Endothelial cell (in vitro differentiated cells): ENCODE measurements at places on chromosomes 7 and 10.
A peak's percentile ranks its signal among the peaks of the same experiment; 100 is the strongest.

DNA sequence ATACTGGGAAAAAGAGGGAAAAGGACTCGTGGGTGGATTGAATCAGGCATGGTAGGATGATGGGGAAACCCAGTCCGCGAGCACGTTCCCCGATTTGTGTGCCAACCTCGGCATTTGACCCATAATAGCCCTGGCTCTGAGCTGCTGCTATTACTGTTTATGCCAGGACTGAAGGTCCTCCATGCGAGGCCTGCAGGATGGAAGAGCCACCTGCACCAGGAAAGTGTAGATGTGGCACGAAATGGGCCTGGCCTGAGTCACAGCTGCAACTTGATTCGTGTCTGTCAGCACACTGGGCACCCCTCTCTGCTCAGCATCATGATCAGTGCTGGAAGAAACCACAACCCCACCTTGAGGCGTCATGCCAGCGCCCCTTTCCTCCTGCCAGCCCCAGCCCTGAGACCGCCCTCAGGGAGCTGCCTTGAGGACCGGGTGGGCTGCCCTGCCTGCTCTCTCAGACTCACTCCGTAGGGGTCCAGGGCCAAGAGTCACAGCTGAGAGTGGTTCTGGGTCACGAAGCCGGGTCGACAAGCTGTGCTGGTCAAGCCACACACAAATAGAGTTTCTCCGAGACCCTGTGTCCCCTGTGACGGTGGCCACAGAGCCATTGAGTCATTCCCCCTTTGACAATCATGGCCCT lies 74.4 kb downstream of the CHST15 start:
- H3K27ac ChIP-seq: no peak overlapping the region
- H3K4me1 ChIP-seq: peaks cover 13% of the 10 kb centered on the region
- peak overlapping the region; percentile 13 for H3K4me3 ChIP-seq
- peaks cover 67% of the 10 kb centered on the region for H3K36me3 ChIP-seq
- no peak for DNase-seq

GRCh38 chr7:117041007-117041406 lies 87.7 kb downstream of the ST7 start:
- no peak overlapping the region for H3K4me3 ChIP-seq
- H3K27me3 ChIP-seq: no peaks in the 10 kb centered on the region
- H3K27ac ChIP-seq: no peak overlapping the region
- H3K4me1 ChIP-seq: peaks cover 12% of the 10 kb centered on the region
- H3K36me3 ChIP-seq: peaks cover 4% of the 10 kb centered on the region

DNA sequence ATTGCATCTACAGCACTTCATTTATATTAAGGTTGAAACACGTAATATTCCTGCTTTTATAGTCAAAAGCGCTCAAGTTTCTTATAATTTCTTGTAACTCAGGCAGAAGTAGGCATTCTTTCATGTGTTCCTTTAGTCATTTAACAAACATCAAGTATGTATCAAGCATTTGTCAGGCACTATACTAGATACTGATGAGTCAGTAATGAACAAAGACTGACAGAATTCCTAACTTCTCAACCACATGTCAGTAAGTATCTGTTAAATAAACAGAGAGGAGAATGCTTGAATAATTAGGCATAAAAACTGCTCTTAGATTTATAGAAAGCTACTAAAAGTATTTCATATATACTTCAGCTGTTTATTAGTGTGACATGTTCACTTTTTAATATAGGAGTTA lies 9.9 kb downstream of the CRPPA start:
- no peaks in the 10 kb centered on the region for H3K27me3 ChIP-seq
- H3K36me3 ChIP-seq: no peaks in the 10 kb centered on the region
- no peak overlapping the region for H3K27ac ChIP-seq
- peaks cover 3% of the 10 kb centered on the region for H3K4me1 ChIP-seq
- no peak for DNase-seq

DNA sequence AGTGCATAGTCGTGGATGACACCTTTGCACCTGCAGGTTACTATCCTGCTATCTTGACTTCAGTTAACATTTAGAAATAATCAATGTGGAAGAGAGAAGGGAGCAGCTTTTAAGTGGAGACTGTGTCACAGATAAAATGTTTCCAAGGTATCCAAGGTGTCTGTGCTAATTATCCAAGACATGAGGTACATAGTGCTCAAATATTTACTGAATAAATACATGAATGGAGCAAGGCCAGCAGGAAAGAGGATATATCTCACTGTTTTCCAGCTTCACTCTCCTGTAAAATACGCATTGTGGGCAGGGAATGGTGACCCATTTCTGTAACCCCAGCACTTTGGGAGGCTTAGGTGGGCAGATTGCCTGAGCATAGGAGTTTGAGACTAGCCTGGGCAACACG lies 552.4 kb downstream of the PHTF2 start:
- no peaks in the 10 kb centered on the region for H3K4me1 ChIP-seq
- DNase-seq: no peak
- H3K36me3 ChIP-seq: no peaks in the 10 kb centered on the region
- H3K27me3 ChIP-seq: no peaks in the 10 kb centered on the region
- no peak overlapping the region for H3K4me3 ChIP-seq
- H3K27ac ChIP-seq: no peak overlapping the region

GRCh38 chr10:125054216-125054615 lies 106.1 kb downstream of the CTBP2 start:
- H3K27ac ChIP-seq: peak overlapping the region; percentile 27
- peaks cover 68% of the 10 kb centered on the region for H3K4me1 ChIP-seq
- H3K27me3 ChIP-seq: peaks cover 5% of the 10 kb centered on the region
- peak overlapping the region; percentile 39 for H3K4me3 ChIP-seq
- peaks cover 47% of the 10 kb centered on the region for H3K36me3 ChIP-seq

DNA sequence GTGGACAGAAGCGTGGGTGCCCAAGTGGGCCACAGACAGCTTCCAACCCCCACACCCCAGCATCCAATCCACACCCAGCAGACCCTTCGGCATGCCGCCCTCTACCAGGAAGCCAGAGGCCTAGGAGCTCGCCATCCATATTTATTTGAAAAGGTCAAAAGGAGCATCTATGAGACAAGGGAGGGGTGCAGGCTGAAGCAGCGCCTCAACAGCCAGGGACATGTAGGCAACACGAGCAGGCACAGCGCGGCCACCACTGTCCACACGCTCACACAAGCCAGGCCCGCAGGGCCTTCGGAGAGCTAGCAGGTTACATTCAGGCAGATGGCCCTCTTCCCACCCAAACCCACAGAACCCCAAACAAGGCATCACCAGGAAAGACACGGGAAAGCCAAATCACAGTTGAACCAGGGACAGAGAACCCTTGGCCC lies 34.6 kb downstream of the PSAP start:
- no peak overlapping the region for H3K27ac ChIP-seq
- peaks cover 53% of the 10 kb centered on the region for H3K36me3 ChIP-seq
- peak overlapping the region; percentile 42 for H3K4me3 ChIP-seq
- peaks cover 3% of the 10 kb centered on the region for H3K4me1 ChIP-seq

GRCh38 chr7:73909051-73909941 lies 48.3 kb downstream of the TMEM270 start:
- H3K4me1 ChIP-seq: no peaks in the 10 kb centered on the region
- H3K36me3 ChIP-seq: no peaks in the 10 kb centered on the region
- no peak overlapping the region for H3K27ac ChIP-seq
- H3K27me3 ChIP-seq: peaks cover 5% of the 10 kb centered on the region

GRCh38 chr10:6929148-6929830 lies 349.2 kb upstream of the PRKCQ start:
- DNase-seq: no peak
- H3K27ac ChIP-seq: peak overlapping the region; percentile 43
- H3K4me3 ChIP-seq: no peak overlapping the region
- peaks cover 9% of the 10 kb centered on the region for H3K4me1 ChIP-seq
- no peaks in the 10 kb centered on the region for H3K36me3 ChIP-seq

GRCh38 chr10:102710609-102711008 lies 3.6 kb downstream of the ARL3 start:
- peaks cover 7% of the 10 kb centered on the region for H3K27me3 ChIP-seq
- no peak overlapping the region for H3K4me3 ChIP-seq
- H3K27ac ChIP-seq: no peak overlapping the region
- H3K36me3 ChIP-seq: peaks cover 3% of the 10 kb centered on the region
- H3K4me1 ChIP-seq: peaks cover 8% of the 10 kb centered on the region

GRCh38 chr7:10672186-10672585 lies 301.5 kb upstream of the PHF14 start:
- H3K27me3 ChIP-seq: no peaks in the 10 kb centered on the region
- H3K36me3 ChIP-seq: no peaks in the 10 kb centered on the region
- no peak overlapping the region for H3K4me3 ChIP-seq
- DNase-seq: no peak
- H3K4me1 ChIP-seq: no peaks in the 10 kb centered on the region

GRCh38 chr7:30331338-30331737 lies 46.9 kb downstream of the ZNRF2 start:
- no peak for DNase-seq
- no peak overlapping the region for H3K27ac ChIP-seq
- H3K27me3 ChIP-seq: no peaks in the 10 kb centered on the region
- no peak overlapping the region for H3K4me3 ChIP-seq

- no peaks in the 10 kb centered on the region for H3K27me3 ChIP-seq
- no peak for DNase-seq
- no peak overlapping the region for H3K4me3 ChIP-seq
- no peaks in the 10 kb centered on the region for H3K4me1 ChIP-seq
- H3K27ac ChIP-seq: no peak overlapping the region
These were observed 499.0 kb downstream of the TCERG1L start for GRCh38 chr10:130812381-130813148.

DNA sequence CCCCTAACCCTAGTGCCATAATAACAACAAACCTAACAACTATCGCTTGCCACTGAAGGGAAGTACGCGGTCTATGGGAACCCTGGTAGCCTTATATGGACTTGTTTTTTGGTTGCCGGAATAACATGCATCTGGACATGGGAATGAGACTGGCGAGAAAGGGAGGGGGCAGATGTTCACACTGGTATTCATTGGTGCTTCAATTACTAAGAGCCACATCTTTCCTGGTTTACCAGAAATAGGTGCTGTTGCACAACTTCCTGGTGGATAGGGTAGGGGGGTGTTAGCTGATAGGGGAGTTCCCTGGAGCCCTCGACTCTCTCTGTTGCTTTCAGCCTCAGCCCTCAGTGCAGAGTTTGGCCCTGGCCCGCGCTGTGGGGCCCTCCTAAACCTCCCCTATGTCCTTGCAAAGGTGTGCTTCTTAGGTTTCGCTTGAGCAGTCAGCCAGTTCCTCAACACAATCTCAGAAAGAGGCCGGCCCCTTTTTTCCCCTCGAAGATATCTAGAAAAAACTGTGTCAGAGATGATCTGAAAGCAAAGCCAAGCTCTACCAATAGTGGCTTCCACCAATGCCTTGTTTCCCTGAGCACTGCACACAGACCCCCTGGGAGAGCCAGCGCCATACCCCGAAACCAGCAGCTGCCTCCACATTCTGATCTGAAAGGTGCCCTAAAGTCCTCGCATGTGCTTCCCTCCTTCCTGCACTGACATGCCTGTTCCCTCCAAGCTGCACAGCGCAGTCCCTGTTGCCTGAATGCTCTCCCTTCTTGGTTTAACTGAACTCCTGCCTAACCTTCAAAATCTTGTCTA lies 13.5 kb downstream of the TBXAS1 start:
- no peaks in the 10 kb centered on the region for H3K27me3 ChIP-seq
- no peak for DNase-seq
- H3K27ac ChIP-seq: no peak overlapping the region

DNA sequence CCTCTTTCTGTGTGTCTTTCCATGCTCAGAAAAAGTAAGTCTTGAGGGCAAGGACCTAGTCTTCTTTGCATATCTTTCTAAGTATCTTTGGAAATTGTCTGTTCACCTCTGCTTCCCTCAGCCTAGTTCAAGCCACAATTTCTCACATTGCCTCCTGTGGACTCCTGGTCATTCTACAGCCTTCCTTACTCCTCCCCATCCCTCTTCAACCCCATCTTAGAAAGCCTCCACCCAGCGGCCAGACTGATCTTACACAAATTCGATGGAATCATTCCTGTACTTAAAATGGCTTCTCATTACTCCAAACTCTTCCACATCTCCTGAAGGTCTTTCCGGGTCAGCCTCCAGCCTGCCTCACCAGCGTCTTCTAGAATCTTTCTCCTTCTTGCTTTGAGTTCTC lies 24.1 kb upstream of the AGK start:
- no peaks in the 10 kb centered on the region for H3K27me3 ChIP-seq
- H3K4me1 ChIP-seq: peaks cover under 1% of the 10 kb centered on the region
- H3K36me3 ChIP-seq: no peaks in the 10 kb centered on the region
- H3K4me3 ChIP-seq: no peak overlapping the region

DNA sequence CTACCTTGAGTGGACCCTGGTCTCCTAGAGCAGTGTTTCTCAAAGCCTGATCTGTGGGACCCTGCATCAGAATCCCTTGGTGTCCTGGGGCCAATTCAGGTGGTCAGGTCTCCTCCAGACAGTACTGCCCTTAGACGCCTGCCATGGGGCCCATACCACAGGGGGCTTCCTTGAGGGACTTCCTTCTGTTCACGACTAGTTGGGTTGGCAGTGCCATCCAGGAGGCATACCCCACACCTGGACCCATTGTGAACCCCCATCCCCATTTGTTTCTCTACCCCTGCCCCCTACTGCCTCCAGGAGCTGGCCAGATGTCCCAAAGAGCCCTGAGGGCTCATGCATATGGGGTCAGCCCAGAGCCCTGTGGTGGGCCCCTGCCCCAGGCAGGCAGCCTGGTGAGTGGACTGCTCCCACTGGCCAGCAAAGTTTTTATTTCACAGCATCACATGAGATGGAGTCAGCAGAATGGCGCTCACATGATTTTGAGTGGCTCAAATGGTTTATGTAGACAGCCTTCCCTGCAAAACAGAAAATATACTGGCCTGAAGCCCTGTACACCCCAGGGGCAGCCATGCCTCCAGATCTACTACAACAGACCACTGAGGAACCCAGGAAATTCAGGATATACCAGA lies 259.9 kb upstream of the ZMIZ1 start:
- no peak overlapping the region for H3K27ac ChIP-seq
- H3K36me3 ChIP-seq: no peaks in the 10 kb centered on the region
- peaks cover 10% of the 10 kb centered on the region for H3K27me3 ChIP-seq
- H3K4me3 ChIP-seq: no peak overlapping the region

- DNase-seq: no peak
- H3K4me3 ChIP-seq: no peak overlapping the region
- H3K4me1 ChIP-seq: no peaks in the 10 kb centered on the region
- H3K27ac ChIP-seq: no peak overlapping the region
- no peaks in the 10 kb centered on the region for H3K36me3 ChIP-seq
These were observed 578.5 kb downstream of the SH2D4B start for GRCh38 chr10:81116201-81116600.

GRCh38 chr10:122257041-122257440 lies 14.1 kb upstream of the BTBD16 start:
- H3K4me3 ChIP-seq: no peak overlapping the region
- no peak for DNase-seq
- peaks cover 8% of the 10 kb centered on the region for H3K36me3 ChIP-seq
- H3K27me3 ChIP-seq: no peaks in the 10 kb centered on the region
- H3K27ac ChIP-seq: no peak overlapping the region

DNA sequence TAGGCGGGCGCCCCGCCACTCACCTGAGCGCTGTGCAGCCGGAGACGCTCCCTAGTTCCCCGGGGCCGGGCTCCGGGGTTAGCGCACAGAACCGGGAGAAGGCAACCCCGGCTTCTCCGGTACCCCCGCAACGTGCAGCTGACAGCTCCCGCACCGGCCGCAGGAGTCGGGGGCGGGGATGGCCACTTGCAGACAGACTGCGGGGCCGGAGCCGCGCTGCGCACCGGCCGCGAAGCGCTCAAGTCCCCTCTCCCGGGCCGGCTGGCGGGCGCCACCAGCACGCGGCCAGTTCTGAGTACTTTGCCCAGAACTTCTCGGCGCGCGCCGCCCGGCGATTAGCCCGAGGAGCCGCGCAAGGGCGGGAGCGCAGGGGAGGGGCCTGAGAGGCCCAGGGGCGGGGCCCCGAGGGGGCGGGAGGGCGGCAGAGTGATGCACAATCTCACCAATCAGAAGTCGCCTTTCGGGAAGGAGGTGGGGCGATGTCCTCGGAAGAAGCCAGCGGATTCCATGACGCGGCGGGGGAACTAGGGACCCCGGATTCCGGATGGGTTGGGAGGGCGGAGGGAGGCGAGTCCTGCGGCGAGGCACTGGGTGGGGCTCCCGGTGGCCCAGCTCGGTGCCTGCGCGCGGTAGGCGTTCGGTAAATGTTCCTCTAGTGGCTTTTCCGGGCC lies at the start of gene OSBPL3:
OSBPL3 (minus strand) TSS at position 316 of the 671 bp plus-strand sequence. CDS start 87,706 bp downstream, outside the sequence.
- H3K27me3 ChIP-seq: peaks cover 2% of the 10 kb centered on the region
- peak within 1 kb of the TSS; percentile 26 for H3K27ac ChIP-seq
